GM10248 (cell line): ENCODE measurements at places on chromosomes 1 and 21.

GRCh38 chr1:231973830-231974229 is 347.2 kb downstream of the DISC1 start:
- DNase-seq: no peak

- DNase-seq: no peak
Observed at GRCh38 chr1:6909857-6910256, 124.6 kb downstream of the CAMTA1 start.

DNA sequence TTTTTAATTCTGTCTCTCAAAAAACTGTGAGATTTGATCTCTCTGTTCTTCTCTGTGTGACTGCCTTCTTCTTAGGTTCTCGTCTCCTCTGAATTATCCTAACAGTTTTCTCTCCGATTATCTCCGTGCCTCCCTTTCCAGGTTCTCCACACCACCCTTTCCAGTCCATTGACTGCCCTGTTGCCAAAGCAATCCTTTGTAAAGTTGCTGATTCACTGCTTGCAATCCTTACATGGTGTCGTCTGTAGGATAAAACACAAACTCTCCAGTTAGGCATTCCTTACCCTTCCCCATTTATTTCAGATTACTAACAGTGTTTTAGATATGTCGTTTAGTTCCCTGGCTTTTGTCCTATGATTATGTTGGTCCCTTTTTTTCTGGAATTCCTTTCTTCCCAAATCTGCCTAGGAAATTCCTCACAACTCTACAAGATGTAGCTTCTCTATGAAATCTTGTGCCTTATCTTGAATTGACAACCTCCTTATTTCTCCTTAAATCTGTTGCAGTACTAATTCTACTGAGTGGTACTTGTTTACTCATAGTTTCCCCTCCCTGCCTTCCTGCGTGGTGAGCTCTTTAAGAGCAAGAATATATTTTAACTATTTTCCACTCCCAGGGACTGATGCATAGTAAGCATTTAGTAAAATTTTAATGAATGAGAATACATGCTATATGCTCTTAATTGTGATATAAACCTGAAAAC is 22.3 kb downstream of the RCOR3 start:
- no peak for DNase-seq

DNA sequence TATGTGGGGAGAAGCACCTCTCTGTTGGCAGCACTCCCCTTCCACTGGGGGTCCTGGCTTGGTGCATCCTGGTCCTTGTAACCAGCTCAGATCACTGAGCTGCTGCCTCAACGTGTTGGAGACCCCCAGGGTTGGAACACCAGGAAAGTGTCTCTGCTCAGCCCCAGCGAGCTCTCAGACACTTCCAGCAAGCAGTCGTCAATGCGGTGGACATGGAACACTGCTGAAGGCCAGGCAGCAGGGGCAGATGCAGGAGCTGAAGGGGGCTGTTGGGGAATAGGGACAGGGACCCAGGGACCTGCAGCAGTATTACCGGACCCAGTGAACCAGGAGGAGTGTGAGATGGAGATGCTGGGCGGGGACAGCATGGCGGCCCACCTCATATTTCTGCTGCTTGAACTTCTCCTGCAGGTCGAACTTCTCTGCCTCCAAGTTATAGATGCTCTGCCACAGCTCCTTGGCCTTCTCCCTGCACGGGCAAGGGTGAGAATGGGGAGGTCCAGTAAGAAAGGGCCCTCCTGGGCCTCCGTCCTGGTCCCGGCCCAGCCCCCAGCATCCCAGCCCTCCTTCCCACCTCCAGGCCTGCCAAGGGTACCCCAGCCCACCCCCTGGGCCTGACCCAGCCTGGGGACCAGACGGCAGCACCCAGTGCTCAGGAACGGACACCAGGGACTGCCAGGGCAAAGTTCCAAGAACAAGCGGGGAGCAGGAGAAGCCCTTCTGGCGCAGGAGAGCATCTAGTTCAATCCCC is 16.4 kb downstream of the TNNT2 start:
- DNase-seq: no peak

DNA sequence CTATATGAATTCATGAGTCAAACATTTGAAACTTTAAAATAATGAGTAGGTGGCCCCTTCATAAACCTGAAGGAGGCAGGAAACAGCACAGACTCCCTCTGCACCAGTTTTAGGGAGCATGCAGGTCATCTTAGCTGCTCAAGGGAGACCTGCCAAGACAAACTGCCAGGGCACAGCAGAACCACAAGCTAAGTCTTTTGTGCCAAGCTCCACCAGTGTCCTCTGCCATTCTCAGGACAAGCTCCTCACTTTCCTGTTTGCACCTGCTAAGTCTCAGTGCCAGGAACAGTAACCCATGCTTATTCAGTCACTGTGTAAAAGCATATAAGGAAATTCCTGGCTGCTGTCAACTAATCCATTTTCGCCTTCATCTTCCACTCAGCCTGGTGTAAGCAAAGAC is 368.9 kb downstream of the SEC16B start:
- DNase-seq: no peak

DNA sequence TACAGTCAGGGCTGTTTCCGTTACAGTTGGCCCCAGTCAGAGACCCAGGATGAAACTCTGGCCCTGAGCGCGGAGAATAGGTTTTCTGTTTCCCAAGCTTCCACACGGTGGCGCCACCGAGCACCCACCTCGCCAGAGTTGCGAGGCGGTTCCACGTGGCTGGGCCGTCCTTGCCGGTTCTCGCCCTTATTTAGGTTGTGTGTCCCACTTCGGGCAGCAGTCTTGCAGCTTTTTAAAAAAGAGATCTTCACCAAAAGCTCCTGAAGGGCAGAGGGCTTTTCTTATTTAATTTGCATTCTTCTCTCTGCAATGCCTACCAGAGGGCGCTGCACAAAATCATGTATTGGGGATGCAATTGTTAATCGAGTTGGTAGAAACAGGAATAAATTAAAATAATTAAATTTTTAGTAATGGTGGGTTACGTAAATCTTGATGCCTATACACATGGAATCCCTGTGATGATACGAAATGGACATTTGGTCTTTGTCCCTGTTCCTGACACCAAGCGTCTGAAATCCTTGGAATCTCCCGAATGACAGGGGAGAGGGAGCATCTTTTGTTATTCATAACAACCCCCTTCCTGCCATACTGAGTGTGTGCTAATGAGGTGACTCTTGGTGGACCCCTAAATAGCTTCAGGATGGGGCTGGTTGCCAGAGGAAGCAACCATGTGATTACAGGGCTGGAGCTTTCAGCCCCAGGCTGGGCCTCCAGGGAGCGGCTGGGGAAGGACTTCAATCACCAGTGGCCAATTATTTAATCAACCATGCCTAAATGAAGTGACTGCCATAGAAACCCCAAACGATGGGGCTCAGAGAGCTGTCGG is 5.6 kb upstream of the S100A7 start:
- peak; percentile 74 for DNase-seq

- no peak for DNase-seq
Observed at GRCh38 chr1:155871390-155871789, 12.0 kb downstream of the SYT11 start.

GRCh38 chr1:198653808-198654413 is 15.1 kb downstream of the PTPRC start:
- DNase-seq: no peak

DNA sequence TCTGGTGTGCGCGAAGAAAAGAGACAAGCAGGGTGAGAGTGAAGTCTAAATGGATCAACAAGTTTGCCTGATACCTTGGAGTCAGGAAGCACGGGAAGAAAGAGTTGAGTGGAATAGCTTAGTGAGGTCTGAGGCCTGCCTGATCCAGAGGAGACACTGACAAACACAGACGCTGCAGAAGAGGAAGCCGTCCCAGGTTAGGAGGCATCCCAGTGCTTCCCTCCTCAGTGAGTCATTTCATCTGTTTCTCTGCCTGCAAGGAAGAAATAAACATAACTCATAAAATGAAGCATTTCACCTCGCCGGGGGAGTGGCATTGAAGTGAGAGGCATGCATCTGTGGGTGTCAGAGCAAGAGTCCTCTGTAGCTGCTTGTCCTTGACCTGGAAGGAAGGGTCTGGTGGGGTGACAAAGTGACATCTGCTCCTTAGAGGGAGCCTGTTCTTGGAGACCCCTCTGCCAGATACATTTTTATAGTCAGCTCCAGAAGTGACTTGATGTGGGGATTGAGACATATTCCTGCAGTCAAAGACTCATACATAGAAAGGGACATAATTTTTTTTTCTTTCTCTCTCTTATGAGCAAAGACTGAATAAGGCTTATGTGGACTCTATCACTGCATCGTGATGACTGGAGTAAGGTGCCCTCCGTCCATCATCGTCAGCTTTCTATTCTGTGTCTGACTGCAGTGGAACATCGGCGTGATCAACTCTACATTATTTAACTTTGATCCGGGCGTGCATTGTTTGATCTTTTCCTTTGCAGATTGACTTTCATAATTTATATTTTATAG is 256.7 kb downstream of the KIF26B start:
- DNase-seq: no peak

DNA sequence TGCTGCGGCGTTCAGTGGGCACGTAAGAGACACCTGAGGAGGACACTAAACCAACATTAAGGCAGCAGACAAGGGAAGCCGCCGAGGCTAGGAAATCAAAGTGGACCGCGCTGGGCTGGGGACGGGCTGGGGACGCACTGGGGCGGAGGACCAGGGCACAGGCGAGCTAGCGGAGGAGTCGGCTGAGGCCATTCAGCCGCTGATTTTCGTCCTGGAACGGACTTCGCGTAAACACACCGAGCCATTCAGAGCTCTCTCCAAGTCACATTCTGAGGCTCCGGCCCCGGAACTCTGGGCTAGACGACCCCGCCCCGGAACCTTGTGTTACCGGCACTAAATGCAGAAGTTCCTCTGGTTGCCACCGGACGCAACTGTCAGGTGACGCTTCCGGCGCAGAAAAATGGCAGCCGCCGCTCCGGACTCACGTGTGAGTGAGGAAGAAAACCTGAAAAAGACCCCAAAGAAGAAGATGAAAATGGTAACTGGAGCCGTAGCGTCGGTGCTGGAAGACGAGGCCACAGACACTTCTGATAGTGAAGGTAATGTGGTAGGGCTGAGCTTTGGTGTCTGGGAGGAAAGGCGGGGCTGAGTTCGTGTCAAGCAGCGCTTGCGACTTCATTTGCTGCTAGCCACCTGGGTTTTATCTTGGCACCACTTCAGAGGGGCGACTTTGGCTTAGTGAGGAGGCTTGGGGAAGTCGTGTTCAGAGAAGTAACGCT is at the start of gene RRP15:
Gene RRP15, plus strand, starts transcription at position 377 of the 719 bp plus-strand sequence. Its CDS starts 24 bp downstream, at position 401.
- DNase-seq: peak; percentile 89

DNA sequence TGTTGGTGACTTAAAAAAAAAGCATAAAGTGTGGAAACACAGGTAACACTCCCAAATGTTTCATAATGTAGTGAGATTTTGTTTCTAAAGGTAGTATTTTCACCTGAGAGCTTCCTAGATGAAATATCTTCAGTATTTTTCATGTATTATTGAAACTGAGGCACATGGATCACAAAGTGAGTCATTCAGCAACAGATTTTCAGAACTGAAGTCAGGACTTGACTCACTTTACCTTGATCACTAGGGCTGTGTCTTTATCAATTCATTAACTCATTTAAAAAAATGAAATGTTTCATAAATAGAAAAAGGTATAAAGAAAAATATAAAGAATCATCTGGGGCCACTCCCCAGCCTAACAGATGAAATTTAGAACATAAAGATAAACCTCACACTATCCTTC is 66.5 kb upstream of the RCC1 start:
- no peak for DNase-seq

DNA sequence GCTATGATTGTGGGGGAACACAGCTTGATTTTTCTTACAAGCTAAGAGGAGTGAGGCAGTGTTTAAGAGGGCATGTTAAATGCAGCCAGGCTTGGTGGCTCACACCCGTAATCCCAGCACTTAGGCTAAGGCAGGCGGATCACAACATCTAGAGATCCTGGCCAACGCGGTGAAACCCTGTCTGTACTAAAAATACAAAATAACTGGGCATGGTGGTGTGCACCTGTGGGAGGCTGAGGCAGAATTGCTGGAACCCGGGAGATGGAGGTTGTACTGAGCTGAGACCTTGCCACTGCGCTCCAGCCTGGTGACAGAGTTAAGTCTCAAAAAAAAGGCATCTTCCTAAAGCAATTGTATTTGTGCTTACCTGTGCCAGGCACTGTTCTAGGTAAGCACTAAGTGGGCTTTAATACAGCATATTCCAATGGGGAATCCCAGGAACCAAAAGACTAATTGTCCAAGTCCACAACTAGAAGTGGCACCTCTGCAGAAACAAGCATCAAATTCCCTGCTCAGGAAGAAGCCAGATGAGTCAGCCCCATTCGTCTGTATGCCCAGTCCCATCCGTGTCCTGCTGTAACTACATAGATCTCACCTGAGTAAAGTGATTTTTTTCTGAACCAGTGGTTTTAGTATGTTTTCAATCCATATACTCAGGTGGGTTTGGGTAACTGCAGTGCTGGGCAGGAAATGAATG is 4.6 kb downstream of the RCC1 start:
- no peak for DNase-seq

GRCh38 chr21:38659936-38660332 is 145.8 kb upstream of the ETS2 start:
- no peak for DNase-seq
